RCC 7860 (cell line): ENCODE measurements at places on chromosomes 6 and 20.

GRCh38 chr6:161880056-161880455 is 606.2 kb upstream of the AGPAT4 start:
- no peak for DNase-seq

DNA sequence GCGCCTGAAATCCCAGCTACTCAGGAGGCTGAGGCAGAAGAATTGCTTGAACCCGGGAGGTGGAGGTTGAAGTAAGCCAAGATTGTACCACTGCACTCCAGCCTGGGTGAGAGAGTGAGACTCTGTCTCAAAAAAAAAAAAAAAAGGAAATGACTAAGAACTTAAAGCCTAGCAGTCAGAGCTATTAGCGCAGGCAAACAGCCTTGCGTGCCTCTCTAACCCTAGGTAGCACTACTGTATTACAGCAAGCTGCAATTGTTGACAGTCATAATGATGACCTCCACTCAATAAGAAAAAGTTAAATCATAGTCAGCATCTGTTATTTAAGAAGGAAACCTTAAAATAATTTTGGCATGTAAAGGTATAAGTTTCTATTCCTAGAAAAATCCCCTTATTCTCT is 14.4 kb downstream of the GSS start:
- no peak for DNase-seq

- DNase-seq: no peak
Observed at GRCh38 chr20:48287021-48287494, 501.8 kb upstream of the SULF2 start.

DNA sequence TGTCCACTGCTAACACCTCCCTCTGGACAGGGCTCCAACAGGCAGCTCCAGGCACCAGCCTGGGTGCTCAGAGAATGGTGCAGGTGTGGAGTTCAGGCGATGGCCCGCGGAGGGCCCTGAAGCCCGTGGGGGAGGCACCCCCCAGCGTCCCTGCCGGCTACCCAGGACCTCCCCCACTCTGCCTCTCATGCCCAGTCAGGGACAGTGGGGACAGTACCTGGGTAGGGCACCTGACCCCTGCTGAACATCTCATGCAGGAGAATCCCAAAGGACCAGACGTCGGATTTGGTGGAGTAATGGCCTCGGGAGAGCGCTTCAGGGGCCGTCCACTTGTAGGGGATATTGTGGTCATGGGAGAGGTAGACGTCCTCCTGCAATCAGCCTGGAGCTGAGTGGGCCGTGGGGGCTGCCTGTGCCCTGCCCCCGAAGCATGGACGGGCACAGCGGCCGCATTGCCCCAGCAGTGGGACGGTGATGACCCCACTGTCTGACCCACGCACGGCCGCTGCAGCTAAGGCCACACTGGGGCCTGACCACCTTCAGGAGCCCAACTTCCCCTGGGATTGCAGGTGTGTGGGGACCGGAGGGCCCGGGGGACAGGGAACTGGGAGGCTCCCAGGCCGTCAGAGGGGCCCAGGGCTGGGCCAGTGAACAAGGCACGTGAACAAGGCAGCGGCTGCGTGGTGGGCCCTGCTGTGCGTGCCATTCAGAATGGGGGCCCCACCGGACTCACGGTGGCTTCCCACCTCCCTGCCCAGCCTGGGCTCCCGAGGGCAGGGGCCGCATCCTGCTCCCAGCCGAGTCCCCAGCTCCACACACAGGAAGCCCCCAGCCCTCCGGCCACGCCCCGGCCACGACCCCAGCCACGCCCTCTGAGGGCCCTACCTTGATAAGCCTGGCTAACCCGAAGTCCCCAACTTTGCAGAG is 7.1 kb downstream of the PTK6 start:
- DNase-seq: no peak

DNA sequence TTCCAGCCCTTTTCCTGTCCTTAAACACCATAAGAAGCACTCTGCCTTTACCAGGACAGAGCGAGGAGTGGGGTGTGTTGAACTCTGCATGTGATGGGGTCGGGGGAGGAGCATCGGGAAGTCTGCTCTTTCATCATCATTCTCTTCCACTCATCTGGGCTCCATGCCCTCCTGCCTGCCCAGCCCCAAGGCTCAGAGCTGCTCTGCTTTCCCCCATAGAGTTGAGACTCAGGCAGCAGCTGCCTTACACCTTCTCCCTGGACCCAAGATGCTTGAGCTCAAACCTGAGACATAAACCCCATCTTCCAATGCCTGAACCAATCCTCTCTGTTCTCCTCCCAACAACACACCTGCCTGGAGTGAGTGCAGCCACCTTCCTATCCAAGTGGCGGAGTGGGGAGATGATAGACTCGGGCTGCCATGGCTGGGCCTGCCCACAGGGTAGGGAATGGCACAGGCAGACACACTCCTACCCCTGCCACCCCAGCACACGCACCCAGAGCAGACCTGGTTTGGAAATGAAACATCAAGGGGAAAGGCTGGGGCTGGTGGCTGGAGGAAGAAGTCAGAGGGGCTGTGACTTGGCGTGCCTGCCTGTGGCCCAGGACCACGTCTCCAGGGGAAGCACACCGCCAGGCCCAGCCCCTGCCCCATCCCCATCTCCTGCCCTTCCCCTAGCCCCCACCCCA is 28.4 kb downstream of the TFEB start:
- DNase-seq: no peak

GRCh38 chr6:117818449-117818848 is 88.6 kb upstream of the SLC35F1 start:
- DNase-seq: no peak

DNA sequence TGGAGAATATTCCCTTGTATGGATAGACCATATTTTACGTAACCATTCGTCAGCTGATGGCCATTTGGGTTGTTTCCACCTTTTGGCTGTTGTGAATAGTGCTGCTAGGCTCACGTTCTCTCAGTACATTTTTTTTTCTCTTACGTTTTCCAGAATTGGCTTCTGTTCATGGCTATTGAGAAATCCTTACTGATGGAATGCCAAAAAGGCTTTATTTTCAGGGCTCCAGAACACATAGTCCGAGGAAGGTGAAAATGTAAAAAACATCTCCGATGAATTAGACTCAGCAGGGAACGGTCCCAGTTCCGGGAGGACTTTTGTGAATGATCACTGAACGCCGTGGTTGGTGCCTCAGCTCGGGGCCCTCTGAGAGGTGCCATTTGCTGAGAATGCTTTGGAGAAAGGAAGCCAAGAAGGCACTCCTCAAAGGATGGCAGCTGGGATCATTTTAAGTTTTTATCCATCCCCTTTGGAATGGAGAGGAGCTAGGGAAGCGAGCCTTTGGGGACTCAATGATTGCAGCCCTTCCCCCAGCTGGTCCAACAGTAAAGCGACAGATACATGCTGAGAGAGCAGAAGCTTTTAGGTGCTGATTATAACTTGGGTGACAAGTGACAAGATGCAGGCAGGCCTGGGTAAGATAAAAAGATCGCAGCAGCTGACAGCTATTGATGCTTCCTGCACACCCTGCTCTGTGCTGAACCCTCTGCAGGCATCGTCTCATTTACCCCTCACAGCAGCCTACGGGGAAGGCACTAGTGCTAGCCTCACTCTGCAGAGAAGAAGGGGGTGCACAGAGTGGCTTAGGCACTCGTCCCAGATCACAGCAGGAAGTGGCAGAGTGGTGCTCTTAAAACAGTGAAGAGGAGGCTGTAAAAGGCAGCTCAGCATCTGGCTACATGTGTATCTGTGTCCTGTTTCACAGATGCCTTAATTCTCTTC is 133.4 kb upstream of the KCNG1 start:
- no peak for DNase-seq

- DNase-seq: no peak
Observed at GRCh38 chr6:124999105-124999764, 37.0 kb downstream of the RNF217 start.

- DNase-seq: peak; percentile 77
Observed at GRCh38 chr20:1242530-1242929, 16.7 kb downstream of the RAD21L1 start.

- DNase-seq: no peak
Observed at GRCh38 chr6:69933239-69933638, 66.9 kb downstream of the COL19A1 start.
